Astrocyte (in vitro differentiated cells and primary cell): ENCODE measurements at places on chromosomes 13 and 19.

DNA sequence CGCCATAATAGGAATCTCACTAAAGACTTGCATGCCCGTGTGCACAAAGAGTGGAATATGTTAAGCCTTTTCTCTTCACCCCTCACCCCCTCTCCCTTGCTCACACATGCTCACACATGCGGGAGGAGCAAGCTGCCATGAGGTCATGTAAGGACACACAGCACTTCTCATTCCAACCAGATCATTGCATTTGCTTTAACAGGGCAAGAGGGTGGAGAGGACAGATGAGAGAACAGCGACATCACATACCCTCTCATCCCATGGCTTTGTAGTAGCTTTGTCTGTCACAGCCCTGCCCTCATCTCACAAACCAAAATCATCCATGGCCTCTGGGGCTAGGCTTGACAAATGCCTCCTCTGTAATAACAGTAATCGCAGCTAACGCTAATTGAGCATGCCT is 145.6 kb upstream of the FRY start:
- no peak for DNase-seq

GRCh38 chr19:461721-462551 is 1.1 kb upstream of the SHC2 start:
- no peak for DNase-seq

GRCh38 chr13:48693998-48694397 is 40.3 kb downstream of the CYSLTR2 start:
- DNase-seq: no peak

DNA sequence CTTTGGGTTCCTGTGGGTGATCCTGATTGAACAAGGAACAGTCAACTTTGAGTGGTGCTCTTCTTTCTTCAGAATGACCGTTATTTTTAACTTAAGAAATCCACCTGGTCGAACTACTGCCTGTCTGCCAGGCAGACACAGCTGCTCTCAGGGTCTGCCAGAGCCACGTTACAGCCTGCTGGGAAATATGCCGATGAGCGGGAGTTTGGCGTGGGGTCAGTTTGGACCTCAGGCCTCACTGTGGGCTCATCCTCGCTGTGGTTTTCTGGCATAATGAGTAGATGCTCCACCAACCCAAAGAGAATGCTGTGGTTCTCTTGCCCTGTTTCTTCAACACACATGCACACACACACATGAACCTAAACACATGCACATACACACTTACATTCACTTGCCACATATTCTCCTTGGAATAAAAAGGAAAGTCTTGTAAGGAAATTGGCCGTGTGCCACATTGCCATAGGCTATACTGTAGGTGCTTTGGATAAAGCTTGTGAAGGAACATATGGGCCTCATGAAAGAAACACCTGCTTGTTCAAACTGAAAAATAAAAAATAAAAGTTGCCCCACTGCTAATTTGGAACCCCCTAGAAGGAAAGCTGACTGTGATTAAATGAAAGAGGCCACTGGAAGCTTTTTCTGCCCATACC is 598.7 kb upstream of the KLF12 start:
- no peak for DNase-seq

- no peak for DNase-seq
Measured at GRCh38 chr13:110680852-110681251, 25.1 kb downstream of the CARS2 start.

GRCh38 chr13:30153545-30154426 is 153.6 kb downstream of the KATNAL1 start:
- DNase-seq: no peak

DNA sequence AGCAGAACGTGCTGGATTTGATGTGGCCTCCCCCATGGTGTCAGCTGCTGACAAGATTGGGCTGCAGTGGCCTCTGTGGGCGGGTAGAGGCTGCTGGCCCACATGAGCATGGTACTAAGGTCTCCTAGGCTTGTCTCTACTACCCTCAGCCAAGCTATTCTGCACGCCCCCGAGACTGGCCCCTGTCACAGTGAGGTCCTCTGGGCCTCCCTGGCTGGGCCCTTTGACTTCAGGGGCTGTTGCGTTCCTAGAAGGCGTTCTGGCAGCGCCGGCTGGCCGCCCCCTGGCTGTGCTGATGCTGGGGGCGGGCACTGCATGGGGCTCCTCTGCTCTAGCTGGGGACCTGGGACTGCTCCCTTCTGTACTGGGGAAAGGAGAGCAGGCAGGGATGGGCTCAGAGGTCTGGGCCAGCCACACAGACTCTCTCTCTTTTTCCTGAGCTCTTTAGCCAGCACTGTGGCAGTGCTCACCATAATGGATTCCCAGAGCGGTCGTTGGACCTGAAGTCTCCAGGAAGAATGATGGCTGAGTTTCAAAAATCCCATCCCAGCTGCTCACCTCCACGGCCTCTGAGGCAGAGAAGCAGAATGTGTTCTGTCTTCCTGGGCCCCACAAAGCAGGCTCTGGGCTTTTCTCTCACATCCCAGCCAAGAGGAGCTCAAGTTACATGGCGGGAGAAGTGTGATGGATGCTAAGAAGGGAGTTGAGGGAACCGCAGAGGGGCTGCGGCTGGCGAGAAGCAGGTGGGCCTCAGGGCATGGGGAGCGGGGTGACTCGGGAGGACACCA is 32.3 kb downstream of the TSSK6 start:
- peak; percentile 30 for DNase-seq
